CD4-positive, alpha-beta T cell (primary cell): ENCODE measurements at places on chromosomes 7 and 10. TPM values are rescaled to one million over a fixed set of nuclear protein-coding genes. Genes with fewer than 3 reads are reported as not detected.

The FAM13C gene
- total RNA-seq = not detected

The KCP gene
- not detected for total RNA-seq

The TMEM270 gene
- total RNA-seq = not detected

The C1GALT1 gene
- total RNA-seq = 49.4 TPM

The WNT16 gene
- total RNA-seq = not detected

The NODAL gene
- not detected for total RNA-seq

The MUC12 gene
- total RNA-seq = 0.39 TPM

The ADGRA1 gene
- not detected for total RNA-seq

The GHRHR gene
- total RNA-seq = not detected
